ENCODE measurements at places on chromosomes 1 and 21. TPM values are rescaled to one million over a fixed set of nuclear protein-coding genes. Genes with fewer than 3 reads are reported as not detected.

CLCA1 gene
- polyA plus RNA-seq, result not detected

DNA sequence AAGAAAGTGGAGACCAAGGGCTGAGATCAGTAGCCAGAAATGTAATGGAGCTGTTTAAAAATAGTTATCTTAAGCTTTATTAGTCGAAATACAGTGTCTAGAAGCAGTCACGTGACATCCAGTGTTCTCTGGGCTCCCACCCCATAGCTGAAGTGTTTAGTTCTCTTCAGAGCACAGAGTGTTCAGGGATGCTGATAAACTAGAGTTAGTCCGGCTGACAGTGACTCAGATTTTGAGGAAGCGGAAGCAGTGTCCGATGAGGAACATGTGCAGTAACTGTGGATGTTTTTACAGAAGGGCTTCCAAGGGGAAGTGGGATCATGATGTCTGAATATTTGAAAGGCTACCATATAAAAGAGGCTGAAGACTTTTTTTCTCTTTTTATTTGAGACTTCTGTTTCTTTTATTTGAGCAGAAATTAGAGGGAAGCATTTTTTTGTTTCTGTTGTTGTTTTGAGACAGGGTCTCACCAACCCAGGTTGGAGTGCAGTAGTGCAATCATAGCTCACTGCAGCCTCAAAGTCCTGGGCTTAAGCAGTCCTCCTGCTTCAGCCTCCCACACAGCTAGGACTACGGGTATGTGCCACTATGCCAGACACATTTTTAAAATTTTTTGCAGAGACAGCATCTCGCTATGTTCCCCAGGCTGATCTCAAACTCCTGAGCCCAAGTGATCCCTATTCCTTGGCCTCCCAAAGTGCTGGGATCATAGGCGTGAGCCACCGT, 124.2 kb downstream of the GALNT2 start:
- no peak for DNase-seq

S100A7 gene
- polyA plus RNA-seq, result not detected

KRTAP11-1 gene
- not detected for polyA plus RNA-seq

- no peak for DNase-seq
Measured at GRCh38 chr21:39610703-39611102, 2.0 kb upstream of the B3GALT5 start.

DNA sequence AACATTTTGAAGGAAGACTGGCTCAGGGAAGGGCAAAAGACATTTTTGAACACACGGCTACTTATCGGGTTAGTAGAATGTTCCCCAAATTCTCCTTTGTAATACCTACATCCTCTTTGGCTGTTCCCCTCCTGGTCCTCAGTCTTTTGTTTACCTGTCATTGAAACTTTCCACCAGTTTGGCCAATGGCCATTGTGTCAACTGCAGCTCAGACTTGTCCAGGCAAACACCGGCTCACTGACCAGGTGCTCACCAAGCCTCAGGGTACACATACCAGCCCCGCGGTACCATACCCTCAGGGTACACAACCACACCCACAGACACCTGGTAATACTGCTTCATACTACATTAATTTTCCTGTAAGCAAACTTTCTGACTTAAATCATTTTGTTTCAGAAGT, 84.8 kb upstream of the ZNF648 start:
- DNase-seq, result no peak

GRCh38 chr1:237041795-237042525, at the start of gene RYR2:
RYR2 (plus strand) TSS chr1:237042184; CDS start chr1:237042522, 338 bp downstream.
- peak; percentile 18 for DNase-seq

GRCh38 chr1:223645903-223646302, 19.6 kb downstream of the CAPN8 start:
- no peak for DNase-seq
